ENCODE measurements at places on chromosomes 11 and 22.

DNA sequence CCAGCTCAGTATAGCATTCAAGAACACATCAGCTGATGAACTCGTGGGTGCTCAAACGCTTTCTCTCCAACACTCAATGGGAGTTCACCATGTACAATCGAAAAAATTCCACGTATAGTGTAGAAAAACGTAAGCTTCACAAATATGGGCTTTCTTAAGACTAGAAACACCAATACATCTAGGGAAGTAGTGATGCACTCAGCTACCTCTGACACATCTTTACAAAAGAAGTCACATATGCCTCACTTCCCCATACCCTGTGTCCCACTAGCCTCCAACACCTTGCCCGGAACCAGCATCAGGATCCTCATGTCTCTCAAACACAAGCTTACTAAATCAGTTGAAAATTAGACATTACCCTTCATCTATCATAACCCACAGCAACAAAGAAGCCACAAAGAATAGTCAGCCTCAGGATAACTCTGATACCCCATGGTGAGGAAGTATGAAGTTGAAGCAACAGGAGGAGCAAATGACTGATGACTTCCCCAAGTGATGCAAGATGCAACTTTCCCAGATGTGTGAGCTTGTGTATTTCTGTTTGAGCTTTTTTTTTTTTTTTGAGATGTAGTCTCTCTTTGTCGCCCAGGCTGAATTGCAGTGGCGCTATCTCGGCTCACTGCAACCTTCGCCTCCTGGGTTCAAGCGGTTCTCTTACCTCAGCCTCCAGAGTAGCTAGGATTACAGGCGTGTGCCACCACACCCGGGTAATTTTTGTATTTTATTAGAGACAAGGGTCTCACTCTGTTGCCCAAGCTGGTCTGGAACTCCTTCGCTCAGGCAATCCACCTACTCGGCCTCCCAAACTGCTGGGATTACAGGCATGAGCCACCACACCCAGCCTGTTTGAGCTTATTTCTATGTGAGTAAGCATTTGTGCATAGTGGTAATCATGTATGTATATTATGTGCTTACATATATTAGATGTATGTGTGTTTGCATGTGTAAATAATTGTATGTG is 8.5 kb upstream of the DENND5A start:
- DNase-seq: no peak

DNA sequence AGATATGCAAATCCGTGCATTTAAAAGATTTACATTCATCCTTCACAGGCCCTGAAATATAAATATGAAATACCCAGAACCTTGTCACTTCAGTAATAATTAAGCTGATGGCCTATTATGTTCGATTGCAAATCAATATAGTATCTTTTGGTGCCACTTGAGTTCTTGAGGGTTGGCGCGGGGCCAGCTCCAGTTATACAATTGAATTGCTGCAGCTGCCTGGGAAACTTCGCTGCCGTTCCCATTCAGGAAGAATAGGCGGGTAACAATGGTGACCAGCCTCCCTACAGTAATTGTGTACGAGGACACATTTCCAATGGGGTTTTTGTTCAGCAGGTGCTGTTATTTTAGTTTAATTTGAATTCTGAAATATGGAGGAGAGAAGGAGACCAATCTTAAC is 451.2 kb downstream of the INSC start:
- no peak for DNase-seq

- DNase-seq: peak; percentile 32
These were observed 83.1 kb upstream of the MTNR1B start for GRCh38 chr11:92886243-92886905.

GRCh38 chr11:32034680-32035079 is 56.2 kb upstream of the RCN1 start:
- DNase-seq: no peak

DNA sequence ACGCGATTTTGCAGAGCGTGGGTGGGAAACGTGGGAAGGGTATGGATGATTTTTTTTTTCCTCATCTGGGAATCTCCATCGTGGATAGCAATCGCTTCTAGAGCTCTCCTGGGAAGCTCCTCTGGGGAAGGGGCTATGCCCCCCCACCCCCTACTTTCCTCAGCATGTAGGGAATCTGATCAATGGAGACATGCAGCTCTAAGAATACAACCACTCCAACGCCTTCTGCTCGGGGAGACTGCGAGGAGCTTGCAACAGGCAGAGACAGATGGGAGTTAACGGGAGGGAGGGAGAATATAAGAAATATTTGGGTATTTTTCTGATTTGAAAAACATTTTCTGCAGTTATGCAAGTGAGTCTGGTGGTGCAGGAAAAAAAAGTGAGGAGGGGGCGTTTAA is 104.6 kb upstream of the HSD17B12 start:
- no peak for DNase-seq

GRCh38 chr11:105000167-105000566 is 22.8 kb downstream of the CASP5 start:
- no peak for DNase-seq

DNA sequence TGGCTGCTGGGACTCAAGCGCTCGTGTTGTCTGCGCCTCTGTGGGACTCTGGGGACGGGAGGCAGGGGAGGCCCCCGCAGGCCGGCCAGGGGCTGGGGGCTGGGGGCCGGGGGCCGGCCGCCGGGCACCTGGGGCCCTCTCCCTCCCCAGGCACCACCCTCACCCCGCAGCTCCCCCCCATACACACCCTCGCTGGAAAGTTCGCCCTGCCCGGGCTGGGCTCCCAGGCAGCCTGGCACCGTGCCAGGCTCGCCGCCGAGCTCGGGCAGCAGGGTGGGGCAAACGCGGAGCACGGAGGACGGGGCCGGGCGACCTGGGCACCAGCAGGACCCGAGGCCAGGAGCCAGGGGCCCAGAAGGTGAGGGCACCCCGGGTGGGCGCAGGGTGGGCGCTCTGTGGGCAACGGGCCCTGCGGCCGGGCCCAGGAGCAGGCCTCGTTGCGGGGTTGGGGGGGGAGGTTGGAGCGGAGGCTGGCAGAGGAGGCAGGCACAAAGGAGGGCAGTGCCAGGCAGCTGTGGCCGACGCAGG is 76.7 kb upstream of the WNT7B start:
- no peak for DNase-seq

- DNase-seq: peak; percentile 41
These were observed 802 bp downstream of the ATG2A start for GRCh38 chr11:64916040-64916774.

- no peak for DNase-seq
These were observed 104.6 kb downstream of the ATG16L2 start for GRCh38 chr11:72918851-72919250.

Measured in dermis microvascular lymphatic vessel endothelial cell (primary cell).